ENCODE measurements at places on chromosomes 1 and 21. TPM values are rescaled to one million over a fixed set of nuclear protein-coding genes. Genes with fewer than 3 reads are reported as not detected.

The F3 gene
- total RNA-seq: 25.6 TPM

The KRTAP22-1 gene
- not detected for total RNA-seq

The CSRP1 gene
- total RNA-seq: 719 TPM

The HES3 gene
- not detected for total RNA-seq
